Body of pancreas (tissue), 4 donors: ENCODE measurements at places on chromosomes 4 and X.

DNA sequence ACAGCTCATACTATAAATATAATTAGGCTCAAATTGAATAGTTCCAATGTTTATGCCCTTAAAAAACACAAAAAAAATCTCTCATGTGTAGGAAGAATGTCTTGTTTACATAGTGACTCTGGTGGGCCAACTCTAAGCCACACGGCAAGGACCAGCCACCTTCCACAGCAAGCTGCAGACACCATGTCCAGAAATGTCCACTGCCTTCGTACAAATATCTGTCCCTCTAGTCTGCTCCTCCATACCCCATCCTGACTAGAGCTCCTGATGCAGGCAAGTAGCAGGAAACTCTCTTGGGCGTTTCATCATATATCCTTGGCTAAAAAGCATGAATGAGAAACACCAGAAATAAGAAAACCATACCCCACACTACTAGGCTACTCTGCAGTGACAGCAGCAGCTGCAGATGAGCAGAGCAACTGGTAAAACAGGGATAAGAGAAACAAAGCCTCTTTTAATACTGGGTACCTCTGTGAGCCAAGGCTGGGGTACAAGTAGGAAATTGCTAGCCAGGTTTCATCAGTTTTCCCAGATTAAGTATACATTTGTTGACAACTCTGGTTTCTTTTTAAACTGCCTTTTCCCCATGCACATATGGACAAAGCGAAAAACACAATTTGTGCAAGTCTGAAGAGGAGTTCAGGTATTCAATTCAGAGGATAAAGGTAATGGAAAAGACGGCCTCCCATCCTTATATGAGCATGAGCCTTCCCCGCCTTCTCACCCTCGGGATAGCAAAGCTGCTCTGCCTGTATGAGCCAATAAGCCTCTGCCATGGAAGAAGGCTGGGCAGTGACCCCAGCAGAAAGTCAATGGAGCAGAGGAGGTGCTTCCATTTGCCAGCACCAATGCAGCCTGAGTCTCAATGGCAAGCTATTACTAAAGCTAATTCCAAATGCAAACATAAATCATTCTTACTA lies 245.4 kb downstream of the DCLK2 start:
- H3K27ac ChIP-seq, result no peak overlapping the region
- no peaks in the 10 kb centered on the region for H3K36me3 ChIP-seq
- DNase-seq, result no peak
- H3K4me3 ChIP-seq, result no peak overlapping the region
- H3K4me1 ChIP-seq, result no peaks in the 10 kb centered on the region
- no peaks in the 10 kb centered on the region for H3K27me3 ChIP-seq

DNA sequence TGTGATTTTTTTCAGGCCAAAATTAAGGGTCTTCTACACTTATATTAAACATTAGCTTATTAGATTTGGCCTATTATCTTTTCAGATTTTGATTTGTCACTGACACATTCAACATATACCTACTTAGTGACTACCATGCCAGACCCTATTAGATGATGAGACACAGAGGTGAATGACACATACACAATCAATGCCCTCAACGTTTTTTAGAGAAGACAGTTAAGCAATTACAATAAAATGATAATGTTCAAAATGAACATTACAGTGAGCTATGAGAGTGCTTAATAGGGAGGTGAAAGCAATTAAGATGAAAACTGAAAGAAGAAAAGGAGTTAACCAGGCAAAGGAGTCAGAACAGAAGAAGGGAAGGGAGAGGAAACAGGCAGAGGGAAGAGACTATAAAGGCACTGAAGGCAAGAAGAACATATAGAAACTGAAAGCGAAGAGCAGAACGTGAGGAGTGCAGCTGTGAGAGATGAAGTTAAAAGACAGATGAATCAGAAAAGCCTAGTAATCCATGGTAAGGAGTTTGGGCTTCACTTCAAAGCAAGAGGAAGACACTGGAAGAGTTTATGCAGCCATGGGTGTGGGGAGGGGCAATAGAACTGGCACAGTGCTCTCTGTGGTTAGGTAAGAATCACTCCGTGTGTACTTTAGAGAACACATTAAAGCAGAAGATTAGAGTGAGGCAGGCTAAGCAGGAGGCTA lies 119.0 kb downstream of the REELD1 start:
- H3K27me3 ChIP-seq, result no peaks in the 10 kb centered on the region
- no peak overlapping the region for H3K27ac ChIP-seq
- no peaks in the 10 kb centered on the region for H3K36me3 ChIP-seq
- H3K4me1 ChIP-seq, result peaks cover 13% of the 10 kb centered on the region
- DNase-seq, result no peak

GRCh38 chr4:6513678-6514077 lies 41.3 kb upstream of the PPP2R2C start:
- no peaks in the 10 kb centered on the region for H3K27me3 ChIP-seq
- H3K4me1 ChIP-seq, result no peaks in the 10 kb centered on the region
- no peak overlapping the region for H3K27ac ChIP-seq

DNA sequence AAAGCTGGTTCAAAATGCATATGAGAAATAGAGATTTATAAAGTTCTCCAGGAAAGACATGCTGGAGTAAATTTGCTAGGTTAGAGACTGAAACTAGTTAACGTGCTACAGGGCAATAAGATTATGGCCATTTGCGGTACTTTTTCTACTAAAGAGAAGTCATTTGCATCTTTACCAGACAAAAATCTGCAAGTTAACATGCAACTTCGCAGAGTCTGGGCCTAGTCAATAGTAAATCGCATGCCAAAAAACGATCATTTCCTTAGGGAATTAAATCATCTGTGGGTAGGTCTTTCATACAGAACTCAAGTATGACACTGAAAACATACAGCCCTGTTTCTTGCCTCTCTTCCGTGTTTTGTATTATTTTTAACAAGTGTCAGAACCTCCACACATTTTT lies 32.8 kb upstream of the REST start:
- H3K36me3 ChIP-seq, result no peaks in the 10 kb centered on the region

GRCh38 chr4:118340109-118340508 lies 12.7 kb downstream of the PRSS12 start:
- peaks cover 27% of the 10 kb centered on the region for H3K4me1 ChIP-seq
- H3K27me3 ChIP-seq, result no peaks in the 10 kb centered on the region
- H3K4me3 ChIP-seq, result no peak overlapping the region
- no peak overlapping the region for H3K27ac ChIP-seq

GRCh38 chr4:148557793-148558192 lies 115.6 kb upstream of the NR3C2 start:
- no peaks in the 10 kb centered on the region for H3K27me3 ChIP-seq
- H3K4me1 ChIP-seq, result no peaks in the 10 kb centered on the region
- no peaks in the 10 kb centered on the region for H3K36me3 ChIP-seq
- DNase-seq, result no peak
- no peak overlapping the region for H3K4me3 ChIP-seq
- H3K27ac ChIP-seq, result no peak overlapping the region

DNA sequence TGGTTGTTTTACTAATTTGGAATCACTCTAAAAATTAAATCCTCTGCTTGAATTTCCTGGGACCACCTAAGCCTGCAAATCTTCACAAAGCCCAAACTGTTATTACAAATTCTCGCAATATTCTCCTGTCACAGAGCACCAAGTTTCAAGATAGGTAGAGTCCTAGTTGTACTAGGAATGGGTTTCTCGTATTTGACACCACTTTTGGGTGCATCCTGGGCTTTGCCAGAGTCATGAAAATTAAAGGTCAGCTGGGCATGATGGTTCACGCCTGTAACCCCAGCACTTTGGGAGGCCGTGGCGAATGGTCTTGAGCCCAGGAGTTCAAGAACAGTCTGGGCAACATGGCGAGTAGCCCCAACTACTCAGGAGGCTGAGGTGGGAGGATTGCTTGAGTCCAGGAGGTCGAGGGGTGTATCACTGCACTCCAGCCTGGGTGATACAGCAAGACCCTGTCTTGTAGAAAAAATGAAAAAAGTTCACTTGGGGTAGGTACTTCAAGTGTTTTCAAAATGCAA lies 30.6 kb upstream of the MANBA start:
- H3K27ac ChIP-seq, result no peak overlapping the region
- no peaks in the 10 kb centered on the region for H3K36me3 ChIP-seq
- DNase-seq, result no peak
- no peak overlapping the region for H3K4me3 ChIP-seq

- no peak overlapping the region for H3K27ac ChIP-seq
- no peaks in the 10 kb centered on the region for H3K36me3 ChIP-seq
- no peak for DNase-seq
- no peak overlapping the region for H3K4me3 ChIP-seq
Measured at GRCh38 chr4:35965300-35965699, 279.0 kb downstream of the ARAP2 start.

DNA sequence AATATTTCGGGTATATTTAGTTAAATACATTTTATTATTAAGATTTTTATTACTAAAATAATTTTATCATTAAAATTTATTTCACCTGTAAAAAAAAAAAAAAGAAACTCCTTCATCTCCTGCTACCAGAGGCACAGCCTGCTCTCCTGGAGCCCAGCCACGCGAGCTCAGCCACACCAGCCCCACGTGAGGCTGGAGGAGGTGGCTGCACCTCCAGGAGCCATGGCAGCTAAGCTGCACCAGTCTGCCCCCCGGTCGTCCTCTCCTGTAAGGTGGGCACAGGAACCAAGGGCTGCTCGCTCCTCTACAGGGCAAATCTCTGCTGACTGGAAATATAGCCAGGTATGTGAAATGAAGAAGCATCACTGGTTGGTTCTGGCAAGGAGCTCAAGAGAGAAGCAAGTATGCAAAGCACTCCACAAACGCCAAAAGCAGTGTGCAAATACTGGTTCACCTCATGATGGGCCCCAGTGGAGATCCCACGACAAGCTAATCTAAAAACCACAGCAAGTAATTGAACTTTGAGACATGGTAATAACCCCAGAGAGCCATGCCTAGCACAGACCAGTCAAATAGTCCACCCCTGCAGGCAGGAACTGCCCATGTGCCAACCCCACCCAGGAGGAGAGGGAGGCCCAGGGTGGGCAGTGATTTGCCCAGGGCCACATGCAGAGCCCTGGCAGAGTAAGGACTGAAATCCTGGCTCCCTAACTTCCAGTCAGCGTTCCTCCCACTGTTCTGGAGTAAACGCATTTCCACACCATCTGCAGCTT lies 90.1 kb downstream of the WFS1 start:
- H3K27me3 ChIP-seq, result no peaks in the 10 kb centered on the region
- H3K36me3 ChIP-seq, result no peaks in the 10 kb centered on the region
- H3K27ac ChIP-seq, result no peak overlapping the region
- DNase-seq, result no peak

GRCh38 chrX:79719568-79720231 lies 294.9 kb upstream of the TBX22 start:
- H3K27me3 ChIP-seq, result no peaks in the 10 kb centered on the region
- no peak for DNase-seq
- H3K4me1 ChIP-seq, result no peaks in the 10 kb centered on the region

DNA sequence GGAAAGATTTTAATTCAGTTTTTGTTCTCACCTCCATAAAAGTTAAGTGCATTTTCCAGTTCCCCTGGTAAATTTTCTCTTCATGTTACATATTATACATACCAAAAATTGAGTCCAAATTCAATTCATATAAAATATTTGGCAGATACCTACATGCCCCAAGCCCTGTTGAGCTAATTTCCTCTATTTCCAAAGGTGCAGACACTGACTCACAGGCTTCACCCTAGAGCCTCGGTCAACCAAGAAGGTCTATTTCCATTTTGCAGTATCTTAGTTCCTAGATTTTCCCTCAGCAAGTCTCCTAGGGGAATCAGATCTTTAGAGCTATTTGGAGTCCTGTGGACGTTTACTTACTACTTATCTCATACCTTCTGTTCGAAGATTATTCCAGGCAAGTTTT lies 174.4 kb downstream of the TSPAN5 start:
- H3K27me3 ChIP-seq, result no peaks in the 10 kb centered on the region
- H3K27ac ChIP-seq, result no peak overlapping the region
- H3K4me1 ChIP-seq, result peaks cover 8% of the 10 kb centered on the region
- H3K4me3 ChIP-seq, result no peak overlapping the region
- no peaks in the 10 kb centered on the region for H3K36me3 ChIP-seq

DNA sequence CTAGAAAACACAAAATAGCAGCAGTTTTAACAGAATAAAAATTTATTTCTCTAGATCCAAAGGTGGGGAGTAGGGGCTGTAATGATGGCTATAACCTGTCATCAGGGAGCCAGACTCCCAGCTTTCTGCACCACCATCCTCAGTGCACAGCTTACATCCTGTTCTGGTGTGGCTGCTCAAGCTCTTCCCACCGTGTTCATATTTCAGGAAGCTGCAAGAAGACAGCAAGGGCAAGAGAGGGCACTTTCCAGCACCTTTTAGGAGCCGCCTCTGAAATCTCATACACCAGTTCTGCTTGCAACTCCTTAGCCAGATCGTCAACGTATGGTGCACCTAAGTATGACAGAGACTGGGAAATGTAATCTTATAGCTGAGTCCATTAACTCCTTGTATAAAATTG lies 253.7 kb downstream of the CENPC start:
- no peak for DNase-seq
- no peaks in the 10 kb centered on the region for H3K4me1 ChIP-seq
- no peaks in the 10 kb centered on the region for H3K27me3 ChIP-seq
- H3K4me3 ChIP-seq, result no peak overlapping the region
- H3K36me3 ChIP-seq, result no peaks in the 10 kb centered on the region
- H3K27ac ChIP-seq, result no peak overlapping the region

GRCh38 chrX:98637451-98637850 lies 1753.7 kb downstream of the RPA4 start:
- no peaks in the 10 kb centered on the region for H3K4me1 ChIP-seq
- H3K4me3 ChIP-seq, result no peak overlapping the region
- H3K36me3 ChIP-seq, result no peaks in the 10 kb centered on the region
- no peak overlapping the region for H3K27ac ChIP-seq

GRCh38 chr4:1801286-1801958 lies 8.3 kb downstream of the FGFR3 start:
- peaks cover 63% of the 10 kb centered on the region for H3K4me1 ChIP-seq
- no peak overlapping the region for H3K27ac ChIP-seq
- no peak for DNase-seq

DNA sequence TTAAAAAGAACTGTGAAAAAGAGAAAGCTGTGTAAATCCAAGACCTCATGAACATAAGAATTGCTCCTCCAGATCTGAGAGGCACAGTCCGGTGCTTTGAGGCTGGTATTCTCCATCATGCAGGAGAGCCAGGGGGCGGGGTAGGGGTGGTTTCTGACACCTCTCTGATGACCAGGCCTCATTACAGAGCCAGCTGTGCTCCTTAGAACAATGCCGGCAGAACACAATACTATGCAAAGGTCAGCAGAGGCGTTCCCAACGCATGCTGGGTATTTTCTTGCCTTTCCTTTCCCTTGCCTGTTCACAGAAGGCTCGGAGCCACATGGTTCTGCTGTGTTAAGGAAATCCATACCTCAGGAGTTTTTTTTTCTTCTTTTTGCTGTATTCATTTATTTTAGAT lies 91.2 kb upstream of the SOD3 start:
- no peak overlapping the region for H3K4me3 ChIP-seq
- H3K4me1 ChIP-seq, result no peaks in the 10 kb centered on the region
- H3K27me3 ChIP-seq, result no peaks in the 10 kb centered on the region
- no peak overlapping the region for H3K27ac ChIP-seq
- no peaks in the 10 kb centered on the region for H3K36me3 ChIP-seq
- DNase-seq, result no peak

- no peaks in the 10 kb centered on the region for H3K4me1 ChIP-seq
- no peaks in the 10 kb centered on the region for H3K27me3 ChIP-seq
- H3K4me3 ChIP-seq, result no peak overlapping the region
Measured at GRCh38 chrX:10972706-10973105, 138.4 kb upstream of the HCCS start.

- no peaks in the 10 kb centered on the region for H3K36me3 ChIP-seq
- H3K27ac ChIP-seq, result no peak overlapping the region
- no peak for DNase-seq
- no peaks in the 10 kb centered on the region for H3K4me1 ChIP-seq
- H3K27me3 ChIP-seq, result no peaks in the 10 kb centered on the region
- H3K4me3 ChIP-seq, result no peak overlapping the region
Measured at GRCh38 chr4:83231620-83232076, 53.0 kb downstream of the COQ2 start.
